Germinal center (tissue), 1 donor: ENCODE measurements at places on chromosomes 11 and 22.

GRCh38 chr11:15291885-15292284 lies 177.2 kb downstream of the INSC start:
- DNase-seq, result no peak

GRCh38 chr22:23684561-23685031 lies 6.2 kb upstream of the RGL4 start:
- DNase-seq, result no peak

DNA sequence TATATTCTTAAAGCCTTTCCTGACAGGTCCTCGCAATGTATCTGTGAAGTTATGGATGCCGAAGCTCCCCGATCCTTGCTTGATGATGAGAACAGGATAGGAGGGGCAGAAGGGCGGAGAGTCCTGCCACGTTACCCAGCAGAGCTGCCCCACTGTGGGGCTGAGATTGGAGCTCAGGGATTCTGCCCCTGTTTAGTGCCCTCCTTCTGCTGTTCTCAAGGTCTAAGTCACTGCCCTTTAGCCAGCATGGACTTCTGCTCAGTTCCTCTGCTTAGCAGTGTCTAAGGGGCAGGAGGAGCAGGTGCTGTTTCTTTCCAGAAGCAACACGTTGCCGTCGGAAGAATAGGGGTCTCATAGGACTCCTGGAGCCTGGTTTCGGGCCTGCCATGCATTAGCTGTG lies 164.2 kb upstream of the B3GAT1 start:
- no peak for DNase-seq

- no peak for DNase-seq
These were observed 45.0 kb upstream of the CRYBB3 start for GRCh38 chr22:25154667-25154999.

DNA sequence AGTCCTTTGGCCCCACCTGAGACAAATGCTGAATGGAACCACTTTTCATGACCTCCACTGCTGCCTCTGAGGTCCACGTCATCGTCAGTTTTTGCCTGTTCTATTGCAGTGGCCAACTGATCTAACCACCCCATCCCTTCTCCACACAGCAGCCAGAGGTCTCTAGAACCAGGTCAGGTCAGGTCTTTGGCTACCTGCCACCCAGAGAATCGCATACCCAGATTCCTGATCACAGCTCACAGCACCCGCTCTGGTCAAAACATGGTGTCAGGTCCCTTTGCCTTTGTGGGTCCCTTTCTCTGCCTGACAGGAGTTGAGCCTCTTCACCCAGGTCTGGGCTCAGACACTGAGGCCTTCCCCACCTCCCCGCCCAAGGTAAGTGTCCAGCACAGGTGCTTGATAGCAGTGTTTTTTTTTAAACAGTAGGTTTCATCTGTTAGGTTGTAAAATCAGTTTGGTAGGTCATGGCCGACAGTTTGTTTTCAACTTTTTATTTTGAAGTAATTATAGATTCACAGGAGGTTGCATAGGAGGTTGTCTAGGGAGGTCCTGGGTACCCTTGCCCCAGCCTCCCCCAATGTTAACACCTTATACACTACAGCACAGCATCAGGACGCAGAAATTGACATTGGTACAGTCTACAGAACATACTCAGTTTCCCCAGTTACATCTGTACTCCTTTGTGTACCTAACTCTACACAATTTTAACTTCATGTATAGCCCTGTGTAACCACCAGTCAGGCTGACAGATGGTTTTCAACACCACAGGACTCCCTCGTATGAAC lies 6.9 kb downstream of the C22orf39 start:
- no peak for DNase-seq

GRCh38 chr11:9022961-9023680 lies 19.3 kb upstream of the NRIP3 start:
- no peak for DNase-seq

GRCh38 chr11:36361901-36362391 lies 65.9 kb downstream of the PRR5L start:
- no peak for DNase-seq

GRCh38 chr11:125332821-125333220 lies 163.2 kb downstream of the FEZ1 start:
- DNase-seq, result no peak

DNA sequence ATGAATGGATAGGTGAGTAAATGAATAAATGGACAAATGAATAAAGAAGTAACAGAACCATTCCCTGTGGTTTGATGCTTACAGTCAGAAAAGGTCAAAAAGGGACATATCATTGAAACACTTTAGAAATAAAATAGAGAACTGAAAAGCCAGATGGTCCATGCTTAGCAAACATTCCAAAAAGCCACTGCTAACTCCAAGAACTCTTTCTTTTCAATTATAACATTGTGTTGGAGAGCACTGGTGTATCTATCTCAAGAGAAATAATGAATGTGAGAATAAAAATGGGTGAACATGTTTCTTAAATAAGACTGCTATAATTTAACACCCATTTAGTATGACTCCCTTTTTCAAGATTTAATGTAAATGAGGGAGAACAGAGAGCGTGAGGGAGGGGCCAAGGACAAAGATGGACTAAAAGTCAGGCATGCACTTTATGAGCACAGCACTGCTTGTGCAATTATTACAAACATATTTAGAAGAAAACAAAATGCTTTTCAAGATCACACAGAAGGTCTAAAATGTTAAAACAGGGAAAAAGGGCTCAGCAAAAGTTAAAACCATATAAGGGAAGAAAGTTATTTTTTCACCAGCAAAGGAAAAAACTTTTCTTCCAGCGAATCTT lies 224.3 kb upstream of the PITPNB start:
- DNase-seq, result no peak

DNA sequence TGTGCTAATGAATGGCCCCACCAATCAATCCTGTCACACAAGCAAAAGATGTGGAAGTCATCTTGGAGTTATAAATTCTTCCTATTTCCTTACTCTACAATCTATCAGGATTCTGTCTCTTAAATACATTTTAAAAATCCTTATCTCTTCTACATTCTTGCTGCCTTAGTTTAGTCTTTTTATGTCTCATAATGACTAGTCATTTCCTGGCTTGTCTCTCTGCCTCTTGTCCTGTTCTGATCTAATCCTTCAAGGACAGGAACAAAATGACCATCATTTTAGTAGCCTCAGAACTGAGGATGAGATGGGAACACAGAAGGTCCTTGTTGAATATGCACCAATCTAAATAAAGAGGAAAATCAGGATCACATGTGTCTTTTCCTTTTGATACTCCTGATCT lies 56.6 kb upstream of the LIN7C start:
- DNase-seq, result no peak

GRCh38 chr11:107783121-107783520 lies 71.3 kb upstream of the SLN start:
- no peak for DNase-seq

- DNase-seq, result no peak
These were observed 124.3 kb downstream of the DBX1 start for GRCh38 chr11:20035701-20036601.

DNA sequence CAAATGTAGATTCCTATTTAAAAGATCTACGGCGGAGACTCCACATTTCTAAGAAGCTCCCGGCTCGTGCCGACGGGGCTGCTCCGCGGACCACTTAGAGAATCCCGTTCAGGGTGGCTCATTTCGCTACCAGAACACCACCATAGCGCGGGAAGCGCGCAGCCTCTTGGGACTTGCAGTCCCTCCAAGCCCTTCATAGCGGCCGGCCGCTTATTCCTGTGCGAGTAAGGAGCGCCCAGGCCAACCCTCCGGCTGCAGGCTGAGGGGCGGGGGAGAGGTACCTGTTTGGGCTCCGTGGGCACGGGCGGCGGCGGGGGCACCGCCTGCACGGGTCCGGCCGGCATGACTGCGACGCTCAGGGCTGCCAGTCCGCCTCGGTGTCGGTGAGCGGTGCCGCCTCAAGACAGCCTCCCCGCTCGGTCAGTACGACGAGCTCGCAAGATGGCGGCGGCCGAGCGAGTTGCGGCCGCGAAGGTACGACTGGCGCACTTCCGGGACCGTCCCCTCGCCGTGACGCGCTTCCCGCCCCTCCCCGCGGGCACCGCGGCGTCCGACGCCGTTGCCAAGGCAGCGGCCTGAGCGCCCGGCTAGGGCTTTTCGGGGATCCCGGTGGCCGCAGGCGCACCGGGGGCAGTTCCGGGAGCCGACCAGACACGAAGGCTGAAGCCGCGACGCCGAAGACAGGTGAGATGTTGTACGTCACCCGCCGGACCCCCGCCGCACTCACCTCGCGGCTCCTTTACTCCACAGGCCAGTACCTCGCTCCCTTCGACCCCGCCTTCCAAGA lies at the start of the genes CCDC157 and SF3A1:
Gene CCDC157, plus strand, starts transcription at position 559 of the 787 bp plus-strand sequence. CDS start 8,994 bp downstream, outside the sequence.
Gene SF3A1, minus strand, starts transcription at position 446 of the 787 bp plus-strand sequence. Its CDS starts 102 bp downstream, at position 344.
- peak; percentile 92 for DNase-seq

- DNase-seq, result no peak
These were observed 34.0 kb downstream of the WNT7B start for GRCh38 chr22:45942787-45943493.

GRCh38 chr11:15645201-15645600 lies 530.5 kb downstream of the INSC start:
- no peak for DNase-seq

DNA sequence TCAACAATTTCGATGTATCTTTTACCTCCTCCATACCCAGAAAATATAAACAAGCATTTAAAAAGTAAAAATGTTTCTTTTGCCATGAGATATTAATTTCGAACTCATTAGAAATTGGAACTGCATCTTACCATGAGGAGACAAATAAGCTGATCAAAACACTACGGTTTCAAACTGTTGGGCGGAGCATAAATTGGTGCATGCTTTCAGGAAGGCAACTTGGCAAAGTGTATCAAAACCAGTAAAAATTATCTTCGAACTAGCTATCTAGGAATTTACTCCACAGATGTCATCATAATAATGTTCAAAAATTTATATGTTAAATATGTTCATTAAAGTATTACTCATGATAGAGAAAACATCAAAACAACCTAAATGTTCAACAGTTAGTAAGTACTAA lies 21.4 kb upstream of the SOX6 start:
- no peak for DNase-seq

DNA sequence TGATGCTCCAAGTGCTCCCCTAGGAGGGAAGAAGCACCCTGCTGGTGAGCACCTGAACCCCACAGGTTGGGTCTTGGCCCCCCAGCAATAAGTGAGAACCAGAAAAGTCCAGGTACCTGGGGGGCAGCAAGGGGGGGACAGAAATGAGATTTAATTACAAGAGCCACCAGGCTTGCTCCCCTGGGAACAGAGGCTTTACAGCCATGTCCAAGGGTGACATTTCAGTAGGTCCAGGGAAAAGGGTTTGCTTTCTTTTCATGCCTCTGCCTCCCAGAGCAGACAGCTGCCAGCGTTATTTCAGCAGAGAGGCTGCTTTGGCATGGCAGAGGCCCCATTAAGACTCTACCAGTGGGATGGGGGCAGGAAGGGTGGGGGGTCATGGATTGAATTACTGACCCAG lies 437.7 kb downstream of the BUD13 start:
- no peak for DNase-seq

- no peak for DNase-seq
These were observed 373.7 kb downstream of the METTL15 start for GRCh38 chr11:28481616-28482480.

GRCh38 chr22:17334059-17334458 lies 35.2 kb upstream of the CECR2 start:
- DNase-seq, result no peak

DNA sequence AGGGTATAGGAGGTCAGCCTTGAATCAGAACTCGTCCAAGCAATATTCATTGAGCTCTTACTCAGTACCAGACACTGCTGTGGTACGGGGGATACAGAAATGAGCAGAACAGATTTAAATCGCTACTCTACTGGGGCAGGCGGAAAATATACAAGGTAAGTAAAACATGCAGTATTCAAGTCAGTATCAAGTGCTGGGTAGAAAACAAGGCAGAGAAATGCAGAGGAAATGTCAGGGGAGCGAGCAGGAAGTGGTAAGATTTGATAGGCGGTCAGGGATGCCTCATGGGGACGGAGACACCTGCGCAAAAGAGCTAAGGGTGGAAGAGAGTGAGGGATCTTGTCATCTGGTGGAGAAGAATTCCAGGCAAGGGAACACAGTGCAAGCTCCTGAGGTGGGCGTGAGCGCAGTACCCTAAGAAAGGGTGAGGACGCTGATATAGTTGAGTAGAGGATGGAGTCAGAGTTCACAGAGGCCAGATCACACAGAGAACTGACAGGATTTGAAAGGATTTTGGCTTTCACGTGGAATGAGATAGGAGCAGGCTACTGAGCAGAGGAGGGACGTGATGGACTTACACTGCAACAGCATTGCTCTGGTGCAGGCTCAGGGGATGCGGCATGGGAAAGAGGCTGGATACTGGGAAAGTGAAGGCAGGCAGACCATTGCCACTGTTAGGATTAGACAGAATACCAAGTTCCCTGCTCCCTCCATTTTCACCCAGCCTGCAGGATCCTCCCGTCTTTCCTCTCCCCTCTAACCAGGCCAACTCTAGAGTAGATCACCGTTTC lies 35.8 kb downstream of the SC5D start:
- peak; percentile 22 for DNase-seq

DNA sequence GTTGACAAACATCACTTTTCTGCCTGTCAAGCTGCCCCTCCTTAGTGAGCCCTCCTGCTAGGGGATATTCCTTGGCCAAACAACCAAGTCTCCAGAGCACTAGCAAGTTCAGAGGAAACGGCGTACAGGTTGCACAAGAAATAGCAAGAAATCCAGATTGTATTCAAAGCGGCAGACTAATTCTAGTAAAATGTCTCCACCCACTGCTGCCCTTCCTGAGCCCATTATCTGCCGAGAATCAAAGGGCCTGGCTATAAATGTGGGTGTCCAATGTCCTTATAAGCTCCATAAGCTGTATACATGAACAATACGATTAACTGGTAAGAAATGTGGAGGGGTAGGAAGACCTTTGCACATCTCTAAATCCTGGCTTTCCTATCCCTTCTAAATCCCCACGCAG lies 44.0 kb upstream of the AKIP1 start:
- no peak for DNase-seq

DNA sequence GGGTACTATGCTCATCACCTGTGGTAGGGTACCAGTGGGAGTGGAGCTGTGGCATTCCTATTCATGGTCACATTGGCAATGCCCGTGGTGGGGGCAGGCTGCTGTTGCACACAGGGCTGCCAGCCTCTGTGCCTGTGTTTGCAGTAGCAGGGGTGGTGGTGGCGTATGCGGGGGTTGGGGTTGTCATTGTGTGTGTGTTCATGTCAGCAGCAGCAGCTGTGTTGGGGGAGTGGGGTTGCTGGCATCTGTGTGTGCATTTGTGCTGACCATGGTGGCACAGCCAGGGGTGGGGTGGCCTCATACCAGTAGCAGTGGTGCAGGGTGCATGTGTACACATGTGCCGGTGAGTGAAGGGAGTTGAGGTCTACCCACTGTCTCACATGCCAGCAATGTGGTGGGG lies 34.4 kb downstream of the TMEM225 start:
- no peak for DNase-seq

GRCh38 chr22:40383905-40384304 lies 13.5 kb downstream of the SGSM3 start:
- no peak for DNase-seq
